ENCODE measurements at places on chromosomes 11 and 22. TPM values are rescaled to one million over a fixed set of nuclear protein-coding genes. Genes with fewer than 3 reads are reported as not detected.

DNA sequence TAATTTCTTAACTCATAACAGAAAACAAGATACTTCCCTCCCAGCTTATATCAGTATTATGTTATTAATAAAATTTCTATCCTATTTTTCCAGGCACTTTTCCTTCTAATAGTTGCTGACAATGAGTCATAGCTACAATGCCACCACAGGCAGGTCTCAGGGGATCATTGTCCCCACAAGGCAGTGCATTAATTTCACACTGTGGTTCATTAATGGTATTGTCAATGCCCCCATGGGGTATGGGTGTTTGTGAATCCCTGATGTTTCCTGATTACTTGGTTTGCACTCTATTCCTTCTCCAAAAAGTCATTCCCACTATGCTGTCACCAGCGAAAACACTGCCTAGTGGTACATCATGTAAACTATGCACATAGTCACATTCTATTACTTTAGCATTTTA, 345.5 kb upstream of the CTSC start:
- DNase-seq: no peak

GRCh38 chr11:13038366-13038765, 29.2 kb downstream of the RASSF10 start:
- no peak for DNase-seq

SESN3 gene
- total RNA-seq: 10.6 TPM

GRCh38 chr11:85029964-85030363, 597.2 kb downstream of the DLG2 start:
- DNase-seq: no peak

GRCh38 chr11:10973416-10973815, 115.6 kb upstream of the ZBED5 start:
- DNase-seq: no peak

GRCh38 chr11:128908391-128909246, 17.5 kb downstream of the KCNJ5 start:
- DNase-seq: peak; percentile 88

SAAL1 gene
- total RNA-seq: 9.3 TPM

- no peak for DNase-seq
Measured at GRCh38 chr11:44998051-44998450, 47.4 kb upstream of the TP53I11 start.

GRCh38 chr11:10728789-10729472, 22.1 kb upstream of the CTR9 start:
- DNase-seq: no peak

- no peak for DNase-seq
Measured at GRCh38 chr22:43408009-43408408, 3.8 kb upstream of the MPPED1 start.

- no peak for DNase-seq
Measured at GRCh38 chr11:35862666-35863065, 81.2 kb upstream of the LDLRAD3 start.

DNA sequence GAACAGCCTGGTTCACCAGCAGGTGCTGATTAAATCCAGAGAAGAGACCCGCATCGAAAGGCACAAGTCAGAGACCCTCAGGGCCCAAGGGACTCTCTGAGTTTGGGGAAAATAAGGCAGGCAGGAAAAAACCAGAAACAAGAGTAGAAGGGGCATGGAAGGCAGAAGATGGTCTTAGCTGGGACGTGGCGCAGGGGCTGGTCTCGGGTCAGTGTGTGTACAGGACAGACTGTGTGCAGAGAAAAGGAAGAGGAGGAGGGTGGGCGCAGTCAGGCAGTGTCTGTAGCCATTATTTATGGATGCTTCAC, 31.3 kb downstream of the PPP2R1B start:
- DNase-seq: no peak

OR4A16 gene
- total RNA-seq: not detected

DNA sequence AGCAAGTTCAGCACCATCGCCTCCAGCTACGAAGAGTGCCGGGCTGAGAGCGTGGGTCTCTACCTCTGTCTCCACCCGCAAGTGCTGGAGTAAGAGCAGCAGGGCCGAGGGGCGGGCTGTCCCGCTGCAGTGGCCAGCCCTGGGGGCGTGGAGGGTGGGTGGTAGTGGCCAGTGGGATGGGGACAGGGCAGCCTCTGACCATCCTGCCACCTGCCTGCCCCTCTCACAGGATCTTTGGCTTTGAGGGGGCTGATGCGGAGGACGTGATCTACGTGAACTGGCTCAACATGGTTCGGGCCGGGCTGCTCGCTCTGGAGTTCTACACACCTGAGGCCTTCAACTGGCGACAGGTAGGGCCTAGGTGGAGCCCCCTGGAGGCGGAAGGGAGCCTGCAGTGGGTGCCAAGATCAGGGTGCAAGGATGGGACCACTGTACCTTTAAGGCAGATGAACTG, 15.0 kb upstream of the BBS1 start:
- no peak for DNase-seq

GRCh38 chr11:109911488-109911887, 181.7 kb upstream of the ZC3H12C start:
- DNase-seq: no peak

All from cardiac septum (tissue), 1 donor.